Stimulated activated effector memory CD8-positive, alpha-beta T cell treated with anti-CD3 and anti-CD28 coated beads, Interleukin-12 subunit alpha, Interleukin-12 subunit beta, amount 100 ng/mL, for 72 hours (primary cell): ENCODE measurements at places on chromosomes 11 and 22.

- no peak for DNase-seq
These were observed 4.1 kb upstream of the NNMT start for GRCh38 chr11:114291842-114292680.

- DNase-seq, result no peak
These were observed 2.4 kb upstream of the RANGAP1 start for GRCh38 chr22:41288245-41288946.

GRCh38 chr11:4565371-4565770 is 16.2 kb upstream of the OR52I2 start:
- DNase-seq, result no peak

GRCh38 chr11:37422511-37422910 is 824.5 kb upstream of the RAG2 start:
- DNase-seq, result no peak

GRCh38 chr22:32880061-32880460 is 78.6 kb downstream of the TIMP3 start:
- no peak for DNase-seq

DNA sequence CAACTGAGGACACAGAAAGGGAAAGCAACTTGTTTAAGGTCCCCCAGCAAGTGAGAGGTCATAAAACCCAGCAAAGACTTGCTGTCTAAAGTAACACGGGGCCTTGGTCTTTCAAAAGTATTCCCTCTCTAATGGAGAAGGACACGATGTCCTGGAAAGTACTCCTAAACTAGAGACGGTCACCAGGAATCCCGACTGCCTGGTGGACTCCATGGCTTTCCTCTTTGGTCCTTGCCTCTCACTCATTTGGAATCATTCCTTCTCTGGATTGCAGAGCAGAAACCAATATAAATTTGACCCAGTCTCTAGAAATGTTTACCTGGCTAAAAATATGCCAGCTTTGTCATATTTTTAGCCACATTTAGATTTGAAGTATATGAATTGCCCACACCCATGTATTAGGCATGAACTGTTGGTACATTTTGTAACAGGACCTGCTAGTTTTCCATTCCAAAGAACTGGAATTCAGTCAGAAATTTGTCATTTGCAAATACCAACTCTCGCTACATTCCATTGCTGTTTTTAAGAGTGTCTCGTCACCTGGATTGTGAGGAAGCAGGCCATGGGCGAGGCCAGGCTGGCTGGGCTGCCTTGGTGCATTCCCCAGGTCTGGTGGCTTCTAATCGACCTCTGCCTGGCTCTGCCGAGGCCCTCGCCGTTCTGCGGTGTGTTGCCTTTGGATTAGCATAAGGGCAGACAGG is 12.9 kb downstream of the NAV2 start:
- DNase-seq, result no peak

DNA sequence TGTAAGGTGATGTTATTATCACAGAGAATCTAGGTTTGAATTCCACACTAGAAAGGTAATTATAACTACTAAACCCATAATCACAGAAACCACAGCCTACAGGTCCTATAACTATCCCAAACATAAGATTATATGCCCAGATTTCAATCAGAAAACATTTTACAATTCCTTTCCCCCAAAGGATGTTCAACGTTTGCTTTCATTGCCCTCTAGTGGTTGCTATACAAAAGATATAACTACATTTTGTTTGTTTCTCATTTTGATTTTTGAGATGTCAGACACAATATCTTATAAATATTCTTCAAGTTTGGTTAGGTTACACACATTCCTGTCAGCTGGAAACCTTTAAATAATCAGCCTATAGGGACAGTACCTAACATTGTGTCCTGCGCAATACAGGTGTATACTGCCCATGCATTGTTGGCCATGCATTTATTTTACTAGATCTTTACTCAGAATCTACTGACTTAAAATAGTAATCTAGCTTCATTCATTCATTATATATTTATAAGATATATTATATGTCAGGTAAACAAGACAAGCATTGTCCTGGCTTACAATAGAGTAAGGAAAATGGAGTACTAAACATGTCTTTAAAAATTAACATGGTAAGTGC is 530.5 kb upstream of the CCDC90B start:
- DNase-seq, result no peak

DNA sequence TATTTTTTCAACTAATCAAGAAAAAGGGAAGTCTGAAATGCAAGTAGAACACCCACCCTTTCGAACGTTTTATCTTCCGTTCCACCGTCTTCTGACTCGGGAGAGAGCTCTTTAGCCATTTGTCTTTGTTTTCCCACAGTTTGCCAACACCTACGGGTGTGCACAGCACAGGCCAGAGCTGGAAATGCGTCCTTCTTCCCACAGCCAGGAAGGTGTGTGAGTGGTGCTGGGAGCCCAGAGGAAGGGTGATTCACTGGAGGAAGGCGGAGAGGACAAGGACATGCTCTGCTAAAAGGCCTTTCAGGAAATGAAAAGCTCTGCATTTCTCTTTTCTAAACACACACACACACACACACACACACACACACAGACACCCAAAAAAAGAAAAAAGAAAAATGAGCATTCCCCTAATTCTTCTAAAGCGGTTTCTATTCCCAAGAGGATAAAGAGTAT is 18.5 kb downstream of the ENDOD1 start:
- no peak for DNase-seq

- DNase-seq, result no peak
These were observed 310.8 kb upstream of the SORL1-AS1 start for GRCh38 chr11:121763526-121763925.

- no peak for DNase-seq
These were observed 6.6 kb upstream of the BID start for GRCh38 chr22:17780741-17781318.

DNA sequence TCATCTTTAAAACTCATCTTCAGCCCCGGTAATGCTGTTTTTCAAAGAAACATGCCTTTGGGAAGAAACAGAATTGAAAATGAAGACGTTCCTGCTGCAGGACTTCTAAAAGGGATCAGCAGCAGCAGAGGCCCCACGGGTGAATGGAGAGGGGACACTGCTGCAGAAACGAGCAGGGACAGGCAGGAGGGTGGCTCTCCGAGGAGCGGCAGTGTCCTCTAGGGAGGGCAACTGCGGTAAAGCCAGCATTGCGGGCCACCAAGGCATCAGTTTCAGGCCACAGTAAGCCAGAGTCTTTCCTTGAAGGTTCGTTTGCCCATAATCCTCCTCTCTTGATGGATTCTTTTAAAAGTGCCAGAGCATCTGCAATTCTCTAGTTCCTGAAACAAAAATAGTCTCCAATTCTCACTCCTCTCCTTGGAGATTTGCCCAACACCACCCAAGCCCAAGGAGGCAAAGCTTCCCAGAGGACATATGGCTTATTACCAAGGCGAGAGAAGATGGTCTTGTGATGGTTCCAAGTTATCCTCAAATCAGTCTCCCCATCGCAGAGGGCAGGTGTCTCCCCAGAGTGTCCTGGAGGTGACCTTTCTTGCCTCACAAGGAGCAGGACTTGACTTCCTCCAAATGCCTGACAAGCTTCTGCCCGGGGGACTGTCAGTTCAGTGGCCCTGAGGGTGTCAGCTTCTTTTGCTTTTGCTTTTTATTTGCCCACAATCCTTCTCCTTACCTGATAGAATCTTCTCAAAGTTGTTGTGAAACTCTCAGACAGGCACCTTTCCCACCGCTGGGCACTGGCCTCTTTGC is 341.1 kb upstream of the B3GAT1 start:
- peak; percentile 10 for DNase-seq

DNA sequence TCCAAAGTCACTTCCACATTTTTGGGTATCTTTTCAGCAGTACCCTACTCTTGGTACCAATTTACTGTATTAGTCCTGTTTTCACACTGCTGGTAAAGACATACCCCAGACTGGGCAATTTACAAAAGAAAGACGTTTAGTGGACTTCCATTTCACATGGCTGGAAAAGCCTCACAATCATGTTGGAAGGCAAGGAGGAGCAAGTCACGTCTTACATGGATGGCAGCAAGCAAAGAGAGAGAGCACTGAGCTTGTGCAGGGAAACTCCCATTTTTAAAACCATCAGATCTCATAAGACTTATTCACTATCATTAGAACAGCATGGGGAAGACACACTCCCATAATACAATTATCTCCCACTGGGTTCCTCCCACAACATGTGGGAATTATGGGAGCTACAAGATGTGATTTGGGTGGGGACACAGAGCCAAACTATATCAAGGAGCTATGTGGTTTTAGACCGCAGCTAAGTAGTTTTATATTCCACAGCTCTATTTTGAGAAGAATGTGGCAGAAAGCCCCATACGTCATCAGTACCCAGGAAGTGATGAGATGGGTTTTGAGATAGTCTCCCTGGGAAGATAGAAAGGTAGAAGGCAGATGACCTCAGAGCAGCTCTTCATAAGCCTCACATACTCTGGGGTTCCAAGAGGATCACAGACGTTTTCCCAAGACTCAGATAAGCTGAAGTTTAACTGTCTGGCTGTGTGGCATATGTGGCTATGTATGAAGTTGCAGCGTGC is 96.3 kb downstream of the APIP start:
- no peak for DNase-seq

DNA sequence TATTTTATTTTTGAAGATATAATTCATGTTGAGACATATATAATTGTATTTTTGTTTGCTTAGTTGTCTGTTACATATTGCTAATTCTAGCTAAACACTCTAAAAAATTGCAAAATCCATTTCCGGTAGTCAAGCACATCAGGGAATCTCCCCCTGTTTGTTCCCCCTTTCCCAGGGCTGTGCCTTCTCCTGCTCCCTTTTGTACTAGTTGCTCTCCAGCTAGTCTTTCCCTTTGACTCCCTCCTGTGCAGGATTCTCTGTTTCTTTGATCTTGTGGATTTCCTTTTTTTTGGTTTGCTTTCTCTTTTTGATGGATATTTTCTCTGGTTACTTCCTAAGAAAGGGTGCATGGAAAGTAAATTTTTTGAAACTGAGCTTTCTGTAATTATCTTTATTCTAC is 188.1 kb upstream of the PLET1 start:
- no peak for DNase-seq
